H1 (cell line): ENCODE measurements at places on chromosomes 1 and 21. TPM values are rescaled to one million over a fixed set of nuclear protein-coding genes. Genes with fewer than 3 reads are reported as not detected.

Gene HPDL
- 58.5 and 60.6 TPM in 2 replicates for total RNA-seq

Gene OXCT2
- total RNA-seq = 2.9 TPM in 2 replicates

Gene SLC44A5
- total RNA-seq = 2.7 and 3.3 TPM in 2 replicates

Gene IQCC
- total RNA-seq = 4.2 and 4.3 TPM in 2 replicates

Gene CDKN2C
- total RNA-seq = not detected in 2 replicates

Gene MAD2L2
- total RNA-seq = 310 and 314 TPM in 2 replicates

Gene TTC34
- total RNA-seq = 0.36 and 0.50 TPM in 2 replicates

GRCh38 chr1:84720221-84720780, 30.0 kb upstream of the SSX2IP start:
- H3K27me3 ChIP-seq = no peaks in the 10 kb centered on the region
- no peak for DNase-seq
- H3K36me3 ChIP-seq = no peaks in the 10 kb centered on the region
- no peak overlapping the region for H3K27ac ChIP-seq

DNA sequence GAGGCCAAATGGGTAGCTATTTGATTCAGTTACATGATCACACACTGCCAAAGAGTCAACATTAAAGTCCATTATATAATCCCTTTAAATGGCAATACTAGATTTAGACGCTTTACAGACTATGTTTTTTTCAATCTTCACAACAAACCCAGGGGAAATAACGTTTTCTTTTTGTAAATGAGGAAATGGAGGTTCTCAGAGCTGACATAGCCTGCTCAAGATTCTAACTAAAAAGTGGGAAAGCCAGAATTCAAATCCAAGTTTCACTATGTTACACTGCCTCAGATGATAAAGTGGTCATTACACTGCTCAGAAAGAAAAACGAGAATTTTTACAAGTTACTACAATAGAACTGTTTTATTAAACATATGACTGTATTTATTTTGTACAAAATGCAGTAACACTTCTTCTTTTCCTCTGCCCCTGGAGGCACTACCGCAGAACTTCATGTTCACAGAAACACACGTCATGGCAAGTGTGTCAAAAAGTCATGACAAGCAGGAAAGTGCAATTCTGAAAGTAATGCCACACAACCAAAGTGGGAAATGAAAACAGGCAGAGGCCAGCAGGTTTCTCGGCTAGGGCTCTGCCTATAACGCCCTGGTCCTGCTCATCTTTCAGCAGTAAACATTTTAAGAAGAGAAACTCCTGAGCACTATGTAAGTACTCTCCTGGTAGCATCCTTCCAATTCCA, 19.0 kb downstream of the THEMIS2 start:
- no peaks in the 10 kb centered on the region for H3K27me3 ChIP-seq
- no peak overlapping the region for H3K27ac ChIP-seq
- H3K36me3 ChIP-seq = peaks cover 24% of the 10 kb centered on the region
- H3K4me3 ChIP-seq = no peak overlapping the region

GRCh38 chr1:160113407-160113806, 2.2 kb upstream of the ATP1A2 start:
- H3K4me3 ChIP-seq = no peak overlapping the region
- H3K4me1 ChIP-seq = peaks cover 62% of the 10 kb centered on the region
- H3K36me3 ChIP-seq = no peaks in the 10 kb centered on the region; the same call in 1 of the 2 replicates
- H3K27me3 ChIP-seq = no peaks in the 10 kb centered on the region; the same call in 1 of the 2 replicates
- no peak overlapping the region for H3K27ac ChIP-seq

DNA sequence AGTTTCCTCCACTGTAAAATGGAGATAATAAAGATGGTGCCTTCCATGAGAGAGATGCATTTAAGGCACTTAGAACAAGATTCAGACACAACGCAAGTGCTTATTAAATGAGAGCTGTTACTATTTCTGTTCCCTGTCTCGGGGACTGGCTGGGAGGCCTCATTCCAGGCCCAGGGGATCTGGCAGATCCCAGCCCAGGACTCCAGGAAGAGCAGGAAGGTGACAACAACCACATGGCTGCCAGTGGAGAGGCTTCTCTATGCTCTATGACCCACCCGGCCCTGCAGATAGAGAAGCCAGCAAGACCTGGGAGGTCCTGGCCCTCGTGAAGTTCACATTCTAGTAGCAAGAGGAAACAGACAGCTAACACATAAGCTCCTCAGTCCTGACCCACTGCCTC, 175.5 kb downstream of the ACTL8 start:
- no peak overlapping the region for H3K27ac ChIP-seq
- no peaks in the 10 kb centered on the region for H3K4me1 ChIP-seq
- H3K27me3 ChIP-seq = no peaks in the 10 kb centered on the region
- H3K36me3 ChIP-seq = no peaks in the 10 kb centered on the region

- H3K36me3 ChIP-seq = peaks cover 8% of the 10 kb centered on the region
- DNase-seq = peak; percentile 85
- no peak overlapping the region for H3K27ac ChIP-seq
- H3K4me3 ChIP-seq = no peak overlapping the region
- no peaks in the 10 kb centered on the region for H3K27me3 ChIP-seq
These were observed 18.7 kb downstream of the MFSD2A start for GRCh38 chr1:39973503-39974135.

GRCh38 chr21:31874812-31875212, 2.0 kb downstream of the HUNK start:
- peak overlapping the region; percentile 86; the same call in 1 of the 2 replicates for H3K4me3 ChIP-seq
- DNase-seq = peak; percentile 64
- H3K27ac ChIP-seq = no peak overlapping the region
- H3K27me3 ChIP-seq = peaks cover 7% of the 10 kb centered on the region

- H3K27me3 ChIP-seq = no peaks in the 10 kb centered on the region
- no peak overlapping the region for H3K27ac ChIP-seq
- peaks cover 14% of the 10 kb centered on the region for H3K4me1 ChIP-seq
- no peaks in the 10 kb centered on the region for H3K36me3 ChIP-seq
- no peak for DNase-seq
- no peak overlapping the region for H3K4me3 ChIP-seq
These were observed 99.5 kb downstream of the CACHD1 start for GRCh38 chr1:64569411-64569810.

GRCh38 chr1:108892356-108893140, 15.8 kb downstream of the GPSM2 start:
- no peak overlapping the region for H3K27ac ChIP-seq
- no peaks in the 10 kb centered on the region for H3K27me3 ChIP-seq
- no peak for DNase-seq
- no peaks in the 10 kb centered on the region for H3K4me1 ChIP-seq
- H3K4me3 ChIP-seq = no peak overlapping the region

DNA sequence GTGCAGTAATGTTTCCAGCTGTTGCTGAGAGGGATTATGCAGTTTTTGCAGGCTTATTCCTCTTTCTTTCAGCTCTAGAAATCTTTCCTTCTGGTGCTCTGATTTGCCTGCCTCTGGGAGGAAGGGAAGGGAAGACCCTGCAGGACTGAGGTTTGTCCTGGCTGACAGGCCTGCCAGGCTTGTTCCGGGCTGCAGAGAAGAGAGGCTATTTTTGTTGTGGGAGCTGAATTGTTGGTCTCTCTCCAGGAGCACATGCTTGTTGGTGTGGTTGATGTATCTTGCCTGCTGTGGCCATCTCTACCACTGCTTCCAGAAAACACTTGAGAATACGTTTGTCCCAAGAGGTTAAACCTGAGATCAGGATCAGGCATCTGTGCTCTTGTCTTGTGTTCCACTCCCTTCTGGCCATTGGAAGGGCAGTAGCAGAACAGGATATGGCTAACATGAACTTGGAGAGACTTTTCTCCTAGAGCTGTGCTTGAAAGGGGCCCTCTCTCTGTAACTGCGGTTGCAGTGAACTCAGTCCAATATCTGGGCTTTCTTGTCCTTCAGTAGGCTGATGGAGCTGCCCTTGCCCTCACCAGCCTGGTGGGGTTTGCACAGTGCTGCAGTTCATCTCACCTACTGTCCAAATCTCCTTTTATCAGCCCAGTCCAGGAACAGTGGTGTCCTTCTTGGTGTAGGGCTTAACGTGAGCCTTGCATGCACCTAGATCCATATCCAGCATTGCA, 21.5 kb upstream of the SLC25A34 start:
- DNase-seq = no peak
- no peak overlapping the region for H3K4me3 ChIP-seq
- H3K27ac ChIP-seq = no peak overlapping the region
- no peaks in the 10 kb centered on the region for H3K4me1 ChIP-seq

DNA sequence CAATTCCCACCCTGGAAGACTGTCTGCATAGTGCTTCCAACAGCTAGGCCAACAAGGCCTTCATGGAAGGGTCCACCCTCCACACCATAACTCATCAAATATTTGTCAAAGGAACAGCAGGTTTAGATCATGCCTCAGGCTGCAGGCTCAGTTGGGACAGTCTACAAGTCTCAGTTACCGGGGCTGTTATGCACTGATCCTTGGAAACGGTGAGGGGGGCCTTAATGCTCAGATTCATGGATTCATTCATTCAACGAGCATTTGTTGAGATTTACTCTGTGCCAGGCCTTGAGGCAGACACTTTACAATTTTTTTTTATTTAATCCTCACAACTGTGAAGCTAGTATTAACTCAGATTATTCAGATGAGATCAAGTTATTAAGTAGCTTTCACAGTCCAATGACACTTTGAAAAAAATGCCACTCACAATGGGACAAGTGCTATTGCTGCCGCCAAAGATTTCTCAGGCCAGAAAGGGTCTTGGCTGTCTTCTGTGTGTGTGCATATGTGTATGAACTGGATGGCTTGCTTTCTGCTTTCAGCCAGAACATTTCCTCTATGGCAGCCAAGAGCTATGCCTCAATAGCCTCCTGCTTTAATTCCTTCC, 8.9 kb upstream of the C1orf216 start:
- H3K4me3 ChIP-seq = no peak overlapping the region
- no peak overlapping the region for H3K27ac ChIP-seq
- DNase-seq = no peak
- H3K27me3 ChIP-seq = no peaks in the 10 kb centered on the region
- no peaks in the 10 kb centered on the region; the same call in 1 of the 2 replicates for H3K4me1 ChIP-seq

- H3K4me1 ChIP-seq = peaks cover 6% of the 10 kb centered on the region
- H3K27me3 ChIP-seq = no peaks in the 10 kb centered on the region
- no peak for DNase-seq
- H3K36me3 ChIP-seq = no peaks in the 10 kb centered on the region
These were observed 48.2 kb downstream of the HLX start for GRCh38 chr1:220927442-220927841.

GRCh38 chr1:172938681-172939080, 112.1 kb downstream of the TNFSF18 start:
- H3K27ac ChIP-seq = no peak overlapping the region
- no peak for DNase-seq
- no peak overlapping the region for H3K4me3 ChIP-seq
- H3K27me3 ChIP-seq = no peaks in the 10 kb centered on the region

DNA sequence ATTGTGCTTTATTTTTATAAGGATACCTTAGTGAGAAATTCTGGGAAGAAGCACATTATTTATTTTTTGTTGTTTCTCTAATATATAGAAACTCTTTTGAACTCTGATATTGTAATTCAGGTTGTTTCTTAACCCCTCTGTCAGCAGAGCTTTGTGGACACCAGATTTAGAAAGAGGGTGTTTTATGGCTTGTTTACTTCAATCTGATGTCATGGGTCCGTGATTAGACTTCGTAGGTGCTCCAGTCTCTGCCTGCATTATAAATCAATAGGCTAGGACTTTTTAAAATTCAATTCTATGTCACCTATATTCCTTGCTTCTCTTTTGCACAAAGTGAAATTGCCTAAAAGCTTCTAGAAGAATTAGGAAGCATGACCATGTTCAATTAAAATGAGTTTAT, 47.3 kb upstream of the CCDC190 start:
- no peaks in the 10 kb centered on the region for H3K4me1 ChIP-seq
- H3K27me3 ChIP-seq = no peaks in the 10 kb centered on the region
- H3K27ac ChIP-seq = no peak overlapping the region
- DNase-seq = no peak
- no peak overlapping the region for H3K4me3 ChIP-seq

GRCh38 chr1:58358346-58358745, 188.2 kb downstream of the OMA1 start:
- H3K4me1 ChIP-seq = peaks cover 5% of the 10 kb centered on the region
- H3K36me3 ChIP-seq = no peaks in the 10 kb centered on the region
- H3K4me3 ChIP-seq = no peak overlapping the region
- no peak for DNase-seq
- no peak overlapping the region for H3K27ac ChIP-seq

DNA sequence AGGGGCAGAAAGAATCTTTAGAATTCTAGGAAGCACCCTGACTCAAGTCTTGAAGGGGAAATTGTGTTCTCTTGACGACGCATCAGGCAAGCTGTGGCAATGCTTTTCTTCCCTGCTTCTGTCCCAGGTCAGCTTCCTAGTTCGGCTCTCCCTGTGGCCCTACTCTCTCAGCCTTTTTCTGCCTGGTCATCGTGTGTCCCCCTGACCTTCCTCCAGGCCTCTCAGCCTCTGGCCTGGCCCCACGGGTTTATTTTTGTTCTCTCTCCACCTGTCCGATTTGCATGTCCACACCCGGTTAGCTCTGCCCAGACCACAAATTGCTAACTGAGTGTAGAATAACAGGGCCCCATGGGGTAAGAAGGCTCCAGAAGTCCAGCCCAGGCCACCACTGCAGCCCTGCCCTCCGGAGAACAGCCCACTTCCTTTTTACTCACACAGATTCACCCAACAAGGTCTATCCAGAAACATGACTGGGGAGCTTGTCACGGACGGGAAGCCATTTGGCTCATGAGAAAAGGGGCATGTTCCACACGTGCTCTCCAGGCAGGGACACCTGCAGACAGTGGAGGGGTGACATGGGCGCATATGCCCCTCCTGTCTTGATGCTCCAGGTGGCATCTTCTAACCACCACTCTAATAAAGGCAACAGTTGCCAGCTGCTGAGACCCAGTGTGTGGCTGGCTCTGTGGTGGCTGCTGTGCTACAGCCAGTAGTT, 9.8 kb downstream of the KCNN3 start:
- H3K27ac ChIP-seq = no peak overlapping the region
- H3K27me3 ChIP-seq = no peaks in the 10 kb centered on the region; the same call in 1 of the 2 replicates
- H3K4me3 ChIP-seq = no peak overlapping the region
- peaks cover 9% of the 10 kb centered on the region for H3K4me1 ChIP-seq
- H3K36me3 ChIP-seq = no peaks in the 10 kb centered on the region
